Fibroblast of lung (primary cell): ENCODE measurements at places on chromosomes 3 and 15. TPM values are rescaled to one million over a fixed set of nuclear protein-coding genes. Genes with fewer than 3 reads are reported as not detected.

IGSF10 gene
- 45.9 and 55.0 TPM in 2 replicates for total RNA-seq

KNG1 gene
- total RNA-seq = not detected in 2 replicates

TEX264 gene
- total RNA-seq = 51.0 and 54.4 TPM in 2 replicates

MINAR1 gene
- 0.26 and 0.33 TPM in 2 replicates for total RNA-seq

ATP13A4 gene
- total RNA-seq = under 0.01 and 0.33 TPM in 2 replicates

MYRIP gene
- under 0.01 TPM in 1 of 2 replicates, not detected in the other for total RNA-seq

CLDN18 gene
- not detected in 2 replicates for total RNA-seq

TRIM71 gene
- total RNA-seq = under 0.01 TPM in 1 of 2 replicates, not detected in the other

SLC22A13 gene
- total RNA-seq = 0.26 and 0.33 TPM in 2 replicates

CGNL1 gene
- 4.4 and 6.1 TPM in 2 replicates for total RNA-seq

LMAN1L gene
- not detected in 2 replicates for total RNA-seq

TICRR gene
- total RNA-seq = 0.26 and 1.2 TPM in 2 replicates

UROC1 gene
- total RNA-seq = not detected in 2 replicates

GLCE gene
- total RNA-seq = 23.9 and 27.7 TPM in 2 replicates

EIF4E3 gene
- total RNA-seq = 1.8 and 2.6 TPM in 2 replicates

NRROS gene
- total RNA-seq = under 0.01 and 0.33 TPM in 2 replicates

GSK3B gene
- 37.3 and 37.5 TPM in 2 replicates for total RNA-seq

NR1I2 gene
- under 0.01 TPM in 1 of 2 replicates, not detected in the other for total RNA-seq

LRRC3B gene
- not detected in 2 replicates for total RNA-seq

HAUS2 gene
- 19.8 and 25.3 TPM in 2 replicates for total RNA-seq

CLRN1 gene
- total RNA-seq = not detected in 2 replicates

CHRNA5 gene
- under 0.01 and 0.17 TPM in 2 replicates for total RNA-seq

CHRD gene
- 1.3 and 4.8 TPM in 2 replicates for total RNA-seq

THAP10 gene
- total RNA-seq = 2.3 and 5.0 TPM in 2 replicates

MOBP gene
- total RNA-seq = not detected in 2 replicates

TMEM266 gene
- 0.26 and 0.33 TPM in 2 replicates for total RNA-seq

KY gene
- total RNA-seq = under 0.01 and 0.51 TPM in 2 replicates

TRPC1 gene
- 43.1 and 56.5 TPM in 2 replicates for total RNA-seq

DUOXA2 gene
- total RNA-seq = not detected in 2 replicates

GOLGA8O gene
- 0.77 and 0.99 TPM in 2 replicates for total RNA-seq

GCHFR gene
- 1.8 and 2.5 TPM in 2 replicates for total RNA-seq

C2CD4A gene
- not detected in 2 replicates for total RNA-seq

FANCD2OS gene
- not detected in 2 replicates for total RNA-seq

SAMMSON gene
- total RNA-seq = under 0.01 TPM in 2 replicates

COMMD4 gene
- 43.1 and 65.9 TPM in 2 replicates for total RNA-seq

INSYN1 gene
- total RNA-seq = 1.2 and 1.3 TPM in 2 replicates

KIF7 gene
- 11.4 and 11.6 TPM in 2 replicates for total RNA-seq

ATP8B4 gene
- total RNA-seq = 7.4 and 19.5 TPM in 2 replicates

CASR gene
- total RNA-seq = under 0.01 TPM in 1 of 2 replicates, not detected in the other

STIMATE gene
- total RNA-seq = 10.3 and 13.0 TPM in 2 replicates

ARGFX gene
- total RNA-seq = not detected in 2 replicates

COL6A5 gene
- under 0.01 and 0.66 TPM in 2 replicates for total RNA-seq

CTXND1 gene
- total RNA-seq = under 0.01 TPM in 2 replicates

PLSCR2 gene
- 0.17 TPM in 1 of 2 replicates, not detected in the other for total RNA-seq

XCR1 gene
- total RNA-seq = under 0.01 TPM in 1 of 2 replicates, not detected in the other

SNX4 gene
- total RNA-seq = 23.8 and 28.8 TPM in 2 replicates

FSD2 gene
- total RNA-seq = not detected in 2 replicates

OIP5 gene
- 0.26 and 2.0 TPM in 2 replicates for total RNA-seq
